ENCODE measurements at places on chromosomes 2 and 18.

DNA sequence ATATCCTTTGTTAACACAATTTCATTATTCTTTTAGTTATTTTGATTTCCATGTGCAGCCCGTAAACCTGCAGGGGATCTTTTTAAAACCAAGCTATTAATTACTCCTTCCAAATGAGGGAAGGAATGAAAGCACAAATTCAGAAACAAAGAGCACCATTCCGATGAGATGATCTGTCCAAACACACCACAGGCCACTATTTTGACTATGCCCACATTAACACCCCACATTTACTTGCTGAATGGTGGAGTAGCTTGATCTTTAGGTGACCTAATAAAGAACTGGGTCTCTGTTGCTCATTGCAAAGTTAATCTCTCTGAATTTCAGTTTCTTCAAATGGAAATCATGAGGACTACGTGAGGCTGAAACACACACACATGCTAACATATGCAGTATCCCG, 218.0 kb downstream of the IRS1 start:
- DNase-seq: no peak

DNA sequence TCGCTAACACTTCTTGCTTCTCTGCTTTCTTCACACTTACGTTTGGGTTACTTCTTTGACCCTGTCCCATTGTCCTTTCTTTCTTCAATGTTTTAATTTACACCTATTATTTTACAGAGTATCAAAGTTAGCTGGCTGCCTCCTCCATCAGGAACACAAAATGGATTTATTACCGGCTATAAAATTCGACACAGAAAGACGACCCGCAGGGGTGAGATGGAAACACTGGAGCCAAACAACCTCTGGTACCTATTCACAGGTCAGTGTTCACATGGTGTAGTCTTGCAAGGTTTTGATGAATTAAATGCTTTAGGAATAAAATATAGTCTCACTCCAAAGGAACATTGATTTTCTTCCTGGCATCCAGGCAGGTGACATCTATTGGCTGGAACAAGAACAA, 919.0 kb downstream of the MBD2 start:
- DNase-seq: no peak

DNA sequence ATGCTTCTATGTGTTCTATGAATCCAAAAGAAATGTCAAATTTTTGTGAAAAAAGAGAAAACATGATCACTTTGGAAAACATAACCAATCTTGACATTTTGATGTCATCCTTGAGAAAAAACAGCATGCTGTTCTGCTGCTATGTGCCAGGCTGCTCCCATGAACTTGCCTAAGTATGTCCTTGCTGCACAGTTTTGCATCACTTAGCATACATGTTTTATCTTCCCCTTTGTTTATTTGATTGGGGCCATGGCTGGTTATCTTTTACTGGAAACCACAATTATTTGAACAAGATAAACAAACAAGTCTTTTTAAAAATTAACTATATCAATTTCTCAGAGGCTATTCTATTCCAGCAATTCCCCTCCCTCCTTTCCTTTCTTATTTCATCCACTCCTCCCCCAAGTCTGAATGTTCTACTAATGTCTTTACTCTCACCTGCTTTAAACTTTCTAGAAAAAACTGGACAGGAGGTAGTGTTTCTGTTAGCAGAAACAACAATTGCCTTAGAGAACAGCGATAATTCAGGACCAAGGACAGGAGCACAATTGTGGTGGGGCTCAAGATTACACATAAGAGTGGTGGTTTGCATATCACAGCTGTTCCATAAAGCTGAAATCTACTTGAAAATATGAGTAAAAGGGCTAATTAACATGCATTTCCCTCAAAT, 6.7 kb downstream of the AOX1 start:
- no peak for DNase-seq

GRCh38 chr2:160613466-160614153, 120.0 kb upstream of the RBMS1 start:
- DNase-seq: no peak

GRCh38 chr2:142286618-142287017, 155.8 kb upstream of the LRP1B start:
- no peak for DNase-seq

DNA sequence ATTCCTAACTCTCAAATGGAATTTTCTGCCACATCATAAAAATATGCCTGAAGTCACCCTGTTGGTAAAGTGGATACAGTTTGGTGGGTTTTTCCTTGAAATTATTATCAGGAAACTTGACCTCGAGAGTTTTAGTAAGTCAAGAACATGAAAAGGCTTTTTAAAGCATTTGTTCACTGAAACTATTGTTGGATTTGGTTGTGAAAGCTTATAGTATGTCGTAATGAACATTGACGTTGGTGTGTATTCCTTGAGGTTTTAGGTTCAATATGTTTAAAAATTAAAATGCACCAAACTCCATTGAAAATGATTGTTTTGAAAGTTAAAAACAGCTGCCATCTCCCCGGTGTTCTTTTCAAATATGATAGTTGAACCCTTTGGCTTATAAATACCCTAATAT, 30.8 kb downstream of the AOX1 start:
- no peak for DNase-seq

DNA sequence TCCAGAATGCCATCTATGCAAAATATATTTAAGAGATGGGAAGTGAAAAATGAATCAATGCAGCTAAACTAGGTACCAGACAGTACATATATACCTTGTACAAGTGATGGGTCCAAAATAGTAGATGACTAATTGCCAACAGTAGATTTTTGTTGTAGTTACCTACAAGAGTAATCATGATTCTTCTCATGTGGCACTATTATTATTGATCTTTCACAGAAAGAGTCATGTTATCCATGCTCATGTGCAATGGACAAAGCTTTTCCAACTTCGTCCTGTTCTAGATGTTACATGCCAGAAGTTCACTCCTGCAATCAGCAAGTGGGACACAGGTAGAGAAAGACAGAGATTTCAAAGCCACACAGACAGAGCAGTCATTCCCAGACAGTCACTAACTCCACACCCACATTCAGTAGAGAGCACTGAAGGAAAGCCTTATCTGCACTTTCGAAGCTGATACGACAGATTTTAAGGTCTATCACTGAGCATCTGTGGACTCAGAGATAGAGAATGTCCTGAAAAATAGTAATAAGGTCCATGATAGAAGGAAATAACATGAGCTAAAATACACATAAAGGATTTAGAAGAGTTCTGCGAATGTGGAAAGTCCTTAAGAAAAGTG, 101.6 kb upstream of the ITPRID2 start:
- no peak for DNase-seq

DNA sequence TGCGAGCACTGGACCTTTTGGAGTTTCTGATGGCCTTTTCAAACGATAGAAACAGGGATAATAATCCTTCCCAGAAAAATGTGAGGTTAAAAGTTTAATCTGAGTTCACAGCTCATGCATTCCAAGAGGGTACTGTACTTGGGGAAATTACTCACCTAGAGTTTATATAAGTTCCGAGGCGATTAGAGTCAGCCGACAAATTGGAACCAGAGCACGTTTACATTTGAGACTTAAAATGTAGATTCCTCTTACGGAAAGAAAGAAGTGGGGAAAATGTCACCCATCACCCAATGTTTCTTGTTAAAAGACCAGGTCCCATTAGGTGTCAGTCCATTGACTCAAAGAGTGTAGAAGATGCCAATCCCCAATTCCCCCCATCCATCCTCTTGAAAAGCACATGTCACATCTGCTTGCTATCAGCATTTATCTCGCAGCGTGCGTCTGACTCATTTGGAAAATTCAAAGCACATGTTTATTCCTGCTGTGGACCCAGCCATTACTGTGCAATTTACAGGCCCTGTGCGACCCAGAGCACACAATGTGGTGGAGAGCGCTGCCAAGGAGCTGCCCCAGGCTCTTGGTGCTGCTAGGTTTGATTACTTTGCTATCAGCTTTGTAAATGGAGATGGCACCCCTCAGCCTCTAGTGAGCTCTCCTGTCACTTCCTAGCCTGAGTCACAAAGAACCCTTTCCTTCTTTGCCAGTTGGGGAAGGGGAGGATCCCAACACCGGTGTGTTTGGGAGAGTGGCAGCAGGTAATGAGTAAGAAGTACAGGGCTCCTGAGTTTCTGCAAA, 104.8 kb downstream of the COLEC12 start:
- DNase-seq: no peak

DNA sequence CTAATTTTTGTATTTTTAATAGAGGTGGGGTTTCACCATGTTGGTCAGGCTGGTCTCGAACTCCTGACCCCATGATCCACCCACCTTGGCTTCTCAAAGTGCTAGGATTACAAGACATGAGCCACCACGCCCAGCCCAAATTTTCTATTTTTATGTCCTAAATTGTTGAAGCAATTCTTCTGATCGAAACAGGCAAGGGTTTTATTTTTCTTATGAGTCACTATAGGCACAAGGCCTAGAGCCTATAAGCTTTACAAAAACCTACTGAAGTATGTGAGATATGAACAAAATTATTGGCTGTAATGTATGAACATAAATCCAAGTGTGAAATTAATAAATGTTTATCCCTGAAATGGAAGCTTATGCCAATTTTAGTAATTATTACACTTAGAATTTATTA, 464.2 kb upstream of the NRP2 start:
- no peak for DNase-seq

- DNase-seq: no peak
These were observed 317.8 kb downstream of the GULP1 start for GRCh38 chr2:188609321-188610049.

Measured in stimulated activated CD4-positive, alpha-beta T cell treated with anti-CD3 and anti-CD28 coated beads, Interleukin-15, amount 100 ng/mL, for 1 hour (primary cell).